MM.1S (cell line): ENCODE measurements at places on chromosomes 5 and 9.

GRCh38 chr5:44774279-44774880 is 34.4 kb upstream of the MRPS30 start:
- H3K27ac ChIP-seq: no peak overlapping the region
- H3K4me3 ChIP-seq: no peak overlapping the region
- no peaks in the 10 kb centered on the region for H3K4me1 ChIP-seq
- H3K27me3 ChIP-seq: no peaks in the 10 kb centered on the region
- no peaks in the 10 kb centered on the region for H3K36me3 ChIP-seq

GRCh38 chr5:158591301-158591863 is 508.3 kb downstream of the EBF1 start:
- H3K27ac ChIP-seq: no peak overlapping the region
- H3K4me1 ChIP-seq: peaks cover 23% of the 10 kb centered on the region
- no peak for DNase-seq
- no peaks in the 10 kb centered on the region for H3K36me3 ChIP-seq
- H3K27me3 ChIP-seq: no peaks in the 10 kb centered on the region

DNA sequence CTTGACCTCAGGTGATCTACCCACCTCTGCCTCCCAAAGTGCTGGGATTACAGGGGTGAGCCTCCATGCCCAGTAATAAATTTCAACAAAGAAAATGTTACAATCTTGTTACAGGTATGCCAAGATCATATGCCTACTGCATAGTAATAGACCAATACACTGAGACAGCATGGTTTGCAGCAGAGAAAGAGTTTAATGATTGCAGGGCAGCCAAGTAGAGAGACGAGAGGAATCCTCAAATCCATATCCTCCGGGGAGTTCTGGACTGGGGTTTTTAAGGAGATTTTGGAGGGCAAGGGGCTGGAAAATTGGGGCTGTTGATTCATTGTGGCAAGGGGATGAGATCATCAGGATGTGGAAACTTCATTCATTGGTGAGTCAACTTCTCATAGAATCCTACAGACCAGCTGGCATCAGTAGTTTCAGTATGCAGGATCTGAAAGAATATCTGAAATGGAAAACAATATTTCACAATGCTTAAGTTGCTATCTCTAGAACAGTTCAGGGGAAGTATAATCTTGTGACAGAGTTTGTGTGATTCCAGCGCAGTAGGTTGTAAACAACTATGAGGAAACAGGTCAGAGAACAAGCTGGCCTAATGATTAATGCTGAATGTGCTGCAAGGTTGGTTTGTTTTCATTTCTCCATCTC is 14.8 kb upstream of the TUT7 start:
- H3K4me3 ChIP-seq: no peak overlapping the region
- no peaks in the 10 kb centered on the region for H3K36me3 ChIP-seq
- no peaks in the 10 kb centered on the region for H3K27me3 ChIP-seq
- H3K27ac ChIP-seq: no peak overlapping the region
- no peak for DNase-seq

- H3K4me3 ChIP-seq: no peak overlapping the region
- no peaks in the 10 kb centered on the region for H3K27me3 ChIP-seq
- H3K36me3 ChIP-seq: no peaks in the 10 kb centered on the region
- DNase-seq: no peak
- H3K27ac ChIP-seq: no peak overlapping the region
Measured at GRCh38 chr5:97752871-97753270, 569.8 kb upstream of the RIOK2 start.

DNA sequence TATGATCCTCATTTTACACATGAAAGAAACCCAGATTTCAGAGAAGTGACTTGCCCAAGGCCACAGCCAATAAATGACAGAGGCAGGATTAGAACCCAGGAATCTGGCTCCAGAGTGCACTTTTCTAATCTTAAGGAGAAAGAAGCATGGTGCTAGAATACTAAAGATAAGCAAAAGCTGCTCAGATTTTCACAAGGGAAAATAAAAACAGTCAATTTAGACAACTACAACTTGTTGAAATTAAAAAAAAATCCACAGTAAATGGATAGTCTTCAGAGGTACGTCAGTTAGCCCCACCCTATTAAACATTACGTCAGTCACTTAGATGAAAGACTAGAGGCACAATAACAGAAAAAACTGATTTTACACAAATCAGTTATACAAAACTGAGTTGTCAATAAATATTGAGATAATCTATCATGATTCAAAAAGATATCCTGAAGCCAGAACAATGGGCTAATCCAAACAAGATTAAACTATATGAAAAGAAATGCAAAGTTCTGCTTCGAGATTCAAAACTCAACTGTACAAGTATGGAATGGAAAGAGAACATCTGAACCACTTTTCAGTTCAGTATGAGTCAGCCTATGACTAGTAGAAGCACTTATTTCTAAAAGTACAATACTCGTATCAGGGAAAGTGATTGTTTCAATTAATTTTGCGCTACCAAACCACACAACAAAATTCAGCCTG is 9.3 kb downstream of the TMEM245 start:
- H3K4me3 ChIP-seq: no peak overlapping the region
- no peaks in the 10 kb centered on the region for H3K27me3 ChIP-seq
- no peak overlapping the region for H3K27ac ChIP-seq
- DNase-seq: no peak

DNA sequence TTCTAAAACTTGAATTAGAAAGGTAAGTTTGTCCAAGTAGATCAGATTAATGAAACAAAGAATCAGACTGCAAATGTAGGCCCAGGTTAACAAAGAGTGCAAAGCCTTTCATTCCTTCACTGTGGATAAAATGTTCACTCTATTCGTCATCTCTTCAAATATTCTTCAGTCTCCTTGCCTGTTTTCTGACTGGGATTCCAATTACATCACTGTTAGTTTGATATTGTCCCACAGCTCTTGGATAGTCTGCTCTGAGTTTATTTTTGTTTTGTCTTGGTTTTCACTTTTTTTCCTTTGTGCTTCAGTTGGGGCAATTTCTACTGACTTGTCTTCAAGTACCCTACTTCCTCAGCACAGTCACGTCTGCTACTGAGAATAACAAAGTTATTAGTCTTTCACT is 38.5 kb upstream of the GZMA start:
- no peaks in the 10 kb centered on the region for H3K4me1 ChIP-seq
- H3K4me3 ChIP-seq: no peak overlapping the region
- H3K36me3 ChIP-seq: no peaks in the 10 kb centered on the region
- DNase-seq: no peak

DNA sequence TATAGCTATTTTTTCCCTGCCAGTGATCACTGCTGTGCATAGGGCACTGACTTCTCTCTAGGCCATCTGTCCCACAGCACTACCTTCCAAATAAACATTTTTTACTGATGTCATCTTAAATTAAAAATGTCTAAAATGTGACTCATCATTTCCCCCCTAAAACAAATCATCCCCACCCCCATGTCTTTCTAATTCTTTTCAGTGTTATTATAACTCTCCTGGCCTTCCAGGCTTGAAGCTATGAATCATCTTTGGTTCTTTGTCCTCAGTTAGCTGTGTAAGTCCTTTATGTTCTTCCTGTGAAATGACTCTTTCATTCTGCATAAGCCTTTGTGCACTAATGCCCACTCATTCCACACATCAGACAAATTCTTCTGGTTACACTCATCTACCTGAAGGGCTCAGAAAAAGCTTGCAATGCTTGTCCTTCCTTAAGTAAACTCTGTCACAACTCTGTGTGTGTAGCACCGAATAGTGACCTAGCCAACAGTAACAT is 78.1 kb downstream of the CFAP95 start:
- no peaks in the 10 kb centered on the region for H3K36me3 ChIP-seq
- H3K27me3 ChIP-seq: no peaks in the 10 kb centered on the region
- no peak overlapping the region for H3K27ac ChIP-seq
- DNase-seq: no peak
- H3K4me3 ChIP-seq: no peak overlapping the region

GRCh38 chr9:10403283-10403682 is 209.5 kb downstream of the PTPRD start:
- H3K27ac ChIP-seq: no peak overlapping the region
- H3K27me3 ChIP-seq: no peaks in the 10 kb centered on the region
- no peak overlapping the region for H3K4me3 ChIP-seq
- no peaks in the 10 kb centered on the region for H3K4me1 ChIP-seq

GRCh38 chr5:178279723-178280438 is 47.3 kb upstream of the PHYKPL start:
- H3K27me3 ChIP-seq: peaks cover 89% of the 10 kb centered on the region
- H3K4me3 ChIP-seq: no peak overlapping the region
- no peaks in the 10 kb centered on the region for H3K4me1 ChIP-seq
- peak; percentile 48 for DNase-seq
- no peak overlapping the region for H3K27ac ChIP-seq

DNA sequence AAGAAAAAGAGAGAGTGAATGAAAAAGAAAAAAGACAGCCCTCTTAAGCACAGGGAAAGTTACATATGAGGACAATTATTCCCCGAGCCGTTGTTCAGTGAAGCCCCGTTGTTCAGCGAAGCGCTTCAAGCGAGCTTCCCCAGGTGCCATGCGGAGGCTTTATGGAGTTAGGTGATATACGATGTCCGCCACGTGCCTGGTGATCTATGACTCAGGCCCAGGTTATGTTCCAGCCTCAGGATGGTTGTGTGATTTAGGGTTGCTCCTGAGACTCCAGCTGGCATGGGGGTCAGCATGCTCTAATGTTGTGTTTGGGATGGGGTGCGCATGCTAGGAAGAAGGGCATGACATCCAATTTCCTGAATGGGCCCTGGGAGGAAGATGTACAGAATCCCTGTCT is 365.6 kb downstream of the CDK5RAP2 start:
- no peak overlapping the region for H3K4me3 ChIP-seq
- no peaks in the 10 kb centered on the region for H3K36me3 ChIP-seq
- no peak overlapping the region for H3K27ac ChIP-seq

GRCh38 chr5:22539762-22540161 is 313.4 kb downstream of the CDH12 start:
- H3K27me3 ChIP-seq: no peaks in the 10 kb centered on the region
- no peaks in the 10 kb centered on the region for H3K4me1 ChIP-seq
- DNase-seq: no peak
- H3K27ac ChIP-seq: no peak overlapping the region
- H3K36me3 ChIP-seq: no peaks in the 10 kb centered on the region

DNA sequence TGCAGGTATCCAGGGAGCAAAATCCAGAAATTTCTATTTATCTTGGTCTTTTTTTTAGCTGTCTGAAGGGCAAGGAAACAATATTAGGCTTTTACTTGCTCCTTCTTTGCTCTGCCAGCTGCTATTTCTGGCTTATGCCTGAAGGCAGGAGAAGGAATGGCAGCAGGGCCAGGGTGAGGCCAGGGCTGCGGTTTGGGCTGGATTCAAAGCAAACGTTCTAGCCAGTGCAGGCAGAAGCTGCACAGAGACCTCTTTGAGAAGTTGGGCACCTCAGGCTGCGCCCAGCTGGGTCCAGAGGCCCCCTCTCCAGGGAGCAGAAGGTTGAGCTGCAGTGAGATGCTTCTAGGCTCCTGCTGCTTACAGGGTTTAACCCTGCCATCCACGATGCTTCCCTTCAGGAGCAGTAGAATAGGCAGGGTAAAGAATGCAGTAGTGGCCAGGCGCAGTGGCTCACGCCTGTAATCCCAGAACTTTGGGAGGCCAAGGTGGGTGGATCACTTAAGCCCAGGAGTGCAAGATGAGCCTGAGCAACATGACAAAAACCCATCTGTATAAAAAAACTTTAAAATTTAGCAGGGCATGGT is 201.2 kb downstream of the ADCY2 start:
- DNase-seq: no peak
- no peaks in the 10 kb centered on the region for H3K4me1 ChIP-seq
- H3K4me3 ChIP-seq: no peak overlapping the region
